ENCODE measurements at places on chromosomes 13 and 19.

DNA sequence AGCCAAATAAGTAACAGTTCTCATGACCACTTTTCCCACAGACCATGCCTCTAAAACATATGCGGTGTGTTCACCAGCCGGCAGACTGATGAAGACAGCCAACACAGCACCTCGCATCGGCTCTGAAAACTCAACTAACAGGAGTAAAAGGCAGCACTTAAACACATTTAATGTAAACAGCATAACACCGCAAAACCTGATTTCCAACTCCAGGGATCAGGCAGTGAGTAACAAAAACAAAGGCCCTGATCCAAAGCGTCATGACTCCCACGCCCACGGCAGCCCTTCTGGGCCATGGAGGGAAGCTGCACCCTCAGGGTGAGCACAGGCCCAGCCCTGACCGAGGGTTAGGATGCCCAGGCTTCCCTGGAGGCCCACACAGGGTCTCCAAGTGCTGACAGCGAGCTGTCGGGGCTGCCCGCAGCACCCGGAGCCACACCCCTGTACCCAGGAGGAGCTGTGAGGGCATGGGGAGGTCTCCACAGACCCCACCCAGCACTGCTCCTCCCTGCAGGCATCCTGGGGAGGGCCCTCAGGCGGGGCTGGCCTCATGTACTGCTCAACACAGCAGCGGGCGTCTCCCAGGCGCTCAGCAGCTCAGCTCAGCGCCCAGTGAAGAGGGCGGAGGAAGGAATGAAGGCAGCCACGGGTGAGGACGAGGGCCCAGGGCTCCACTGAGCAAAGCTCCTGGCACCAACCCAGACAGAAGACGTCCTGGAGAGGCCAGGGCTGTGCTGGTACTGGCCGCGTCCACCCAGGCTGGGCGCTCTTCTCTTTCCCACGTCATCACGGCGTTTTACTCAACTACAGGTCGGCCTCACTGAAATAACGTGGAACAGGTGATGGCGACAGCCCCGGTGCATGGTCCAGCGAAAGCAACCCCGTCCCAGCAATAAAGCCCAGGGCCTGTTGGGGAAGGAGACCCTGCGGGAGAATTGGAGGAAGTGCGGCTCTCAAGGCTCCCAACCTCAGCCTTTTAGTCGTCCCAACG is 53.7 kb downstream of the RASA3 start:
- no peaks in the 10 kb centered on the region for H3K27me3 ChIP-seq
- H3K36me3 ChIP-seq, result no peaks in the 10 kb centered on the region
- no peak for DNase-seq
- peaks cover 34% of the 10 kb centered on the region for H3K4me1 ChIP-seq

DNA sequence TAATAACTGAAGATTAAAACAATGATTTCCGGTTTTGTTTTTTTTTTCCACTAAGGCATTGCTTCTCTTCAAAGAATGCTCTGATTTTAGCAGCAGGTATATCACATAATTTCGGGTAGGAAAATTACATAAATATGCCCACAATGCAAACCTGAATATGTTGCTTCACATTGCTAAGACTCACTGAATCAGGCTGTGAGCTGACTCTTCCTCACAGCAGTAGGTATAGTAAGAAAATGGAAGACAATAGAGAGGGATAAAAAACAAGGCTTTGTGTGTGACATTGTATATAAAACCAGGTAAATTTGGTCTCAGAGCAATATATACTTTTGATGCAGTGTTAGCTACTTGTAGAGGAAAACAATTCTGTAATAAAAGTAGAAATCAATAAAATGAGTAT is 1355.0 kb downstream of the OLFM4 start:
- no peaks in the 10 kb centered on the region for H3K4me1 ChIP-seq
- H3K4me3 ChIP-seq, result no peak overlapping the region
- H3K27ac ChIP-seq, result no peak overlapping the region
- H3K27me3 ChIP-seq, result no peaks in the 10 kb centered on the region

DNA sequence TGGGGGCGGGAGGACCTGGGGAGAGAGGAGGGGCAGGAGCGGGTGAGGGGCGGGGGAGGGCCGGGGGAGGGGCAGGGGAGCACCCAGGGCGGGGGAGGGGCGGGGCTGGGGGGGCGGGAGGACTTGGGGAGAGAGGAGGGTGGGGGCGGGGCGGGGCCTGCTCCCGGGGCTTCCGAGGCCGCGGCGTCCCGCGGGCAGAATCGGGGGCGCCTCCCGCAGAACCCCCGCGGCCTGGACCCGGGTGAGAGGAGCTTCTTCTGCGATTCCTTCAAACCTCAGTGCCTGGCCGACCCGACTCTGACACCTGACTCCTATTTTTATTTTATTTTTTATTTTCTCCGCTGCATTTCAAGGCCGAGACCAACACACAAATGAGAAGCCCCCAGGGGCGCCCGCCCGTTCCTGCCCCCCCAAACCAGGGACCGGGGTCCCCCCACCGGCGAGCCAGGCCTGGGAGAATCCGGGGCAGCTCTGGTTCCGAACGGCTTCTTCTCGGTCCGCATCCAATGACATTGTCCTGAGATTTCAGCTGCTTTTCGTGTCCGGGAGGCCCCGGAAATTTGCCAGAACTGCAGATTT is 470 bp upstream of the GRTP1 start:
- H3K27ac ChIP-seq, result peak overlapping the region; percentile 89
- H3K4me1 ChIP-seq, result peaks cover 29% of the 10 kb centered on the region
- H3K36me3 ChIP-seq, result no peaks in the 10 kb centered on the region
- no peak for DNase-seq
- H3K27me3 ChIP-seq, result no peaks in the 10 kb centered on the region

DNA sequence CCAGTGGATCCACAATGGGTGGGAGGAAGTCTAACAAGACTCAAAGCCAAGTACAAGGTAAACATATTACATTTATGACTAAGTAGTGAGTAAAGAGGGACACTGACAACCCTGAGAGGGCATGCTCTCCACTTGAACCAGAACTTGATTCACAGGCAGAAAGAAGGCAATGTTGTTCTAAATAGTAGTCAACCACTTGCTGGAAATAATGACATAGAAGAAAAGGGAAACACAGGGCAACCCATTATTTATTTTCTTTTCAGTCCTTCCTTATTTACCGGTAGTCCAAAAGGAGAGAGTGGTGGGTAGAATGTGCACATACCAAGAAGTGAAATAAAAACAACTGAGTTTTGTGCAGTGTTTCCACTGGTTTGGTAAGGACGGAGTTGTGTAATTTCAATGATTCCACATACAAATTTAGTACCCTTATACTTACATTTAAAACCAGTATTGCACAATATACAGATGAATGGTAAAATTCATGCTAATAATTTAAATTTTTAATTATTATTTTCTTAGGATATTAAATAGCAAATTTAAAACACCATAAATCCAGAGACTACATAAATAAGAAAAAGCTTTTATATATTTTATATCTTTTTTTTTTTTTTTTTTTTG is 65.9 kb downstream of the ENOX1 start:
- no peaks in the 10 kb centered on the region for H3K4me1 ChIP-seq
- no peak overlapping the region for H3K27ac ChIP-seq
- H3K27me3 ChIP-seq, result no peaks in the 10 kb centered on the region
- H3K4me3 ChIP-seq, result no peak overlapping the region
- DNase-seq, result no peak
- H3K36me3 ChIP-seq, result no peaks in the 10 kb centered on the region

DNA sequence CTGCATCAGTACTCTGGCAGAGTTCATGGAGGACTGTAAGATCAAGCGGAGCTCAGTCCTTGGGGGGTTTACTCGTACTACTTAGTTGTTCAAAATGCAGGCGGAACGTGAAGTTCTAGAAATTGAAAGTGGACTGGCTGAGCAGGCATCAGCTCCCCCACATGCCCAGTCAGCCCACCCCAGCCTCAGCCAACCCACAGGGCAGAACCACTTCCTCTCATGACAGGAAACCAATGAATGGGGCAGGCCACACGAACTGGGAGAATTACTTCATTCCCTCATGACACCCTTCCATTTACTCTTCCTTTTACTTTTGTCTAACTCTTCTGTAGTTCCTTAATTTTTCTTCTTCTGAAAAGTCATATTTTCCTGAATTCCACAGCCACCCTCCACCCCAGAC is 71.9 kb downstream of the FLT1 start:
- no peaks in the 10 kb centered on the region for H3K27me3 ChIP-seq
- H3K4me1 ChIP-seq, result no peaks in the 10 kb centered on the region
- H3K36me3 ChIP-seq, result no peaks in the 10 kb centered on the region
- H3K27ac ChIP-seq, result no peak overlapping the region
- no peak overlapping the region for H3K4me3 ChIP-seq
- DNase-seq, result no peak

All from vagina (tissue), 2 donors.